ENCODE measurements at places on chromosomes 12 and 14. TPM values are rescaled to one million over a fixed set of nuclear protein-coding genes. Genes with fewer than 3 reads are reported as not detected.

The NOP9 gene
- total RNA-seq: 16.4 TPM

The PELI2 gene
- total RNA-seq: 1.6 TPM

The NRXN3 gene
- 0.52 TPM for total RNA-seq

The VDR gene
- total RNA-seq: 3.5 TPM

The STXBP6 gene
- 2.7 TPM for total RNA-seq

The PRB2 gene
- total RNA-seq: not detected

The NT5DC3 gene
- total RNA-seq: 25.1 TPM

All from A549 treated with AZD2906 at 1 μM for 4 hours (cell line).